Non-pigmented ciliary epithelial cell (primary cell): ENCODE measurements at places on chromosomes 1 and 21.

DNA sequence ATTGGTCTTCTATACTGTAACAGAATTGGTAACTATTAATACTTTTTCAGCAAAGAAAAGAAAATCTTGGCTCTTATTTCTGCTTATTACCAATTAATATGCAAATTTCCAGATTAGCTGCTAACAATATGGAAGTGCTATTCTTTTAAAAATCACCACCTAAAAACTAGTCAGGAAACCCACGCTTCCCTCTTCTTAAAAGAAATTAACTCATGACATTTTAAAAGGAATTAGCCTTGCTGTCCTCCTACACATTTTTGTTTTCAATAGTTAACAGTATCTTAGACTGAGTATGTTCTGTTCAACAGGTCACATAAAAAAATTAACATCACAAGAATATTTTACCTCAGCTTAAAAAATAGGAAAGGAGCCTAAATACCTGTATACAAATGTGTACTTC, 27.3 kb downstream of the ABL2 start:
- no peak for DNase-seq

DNA sequence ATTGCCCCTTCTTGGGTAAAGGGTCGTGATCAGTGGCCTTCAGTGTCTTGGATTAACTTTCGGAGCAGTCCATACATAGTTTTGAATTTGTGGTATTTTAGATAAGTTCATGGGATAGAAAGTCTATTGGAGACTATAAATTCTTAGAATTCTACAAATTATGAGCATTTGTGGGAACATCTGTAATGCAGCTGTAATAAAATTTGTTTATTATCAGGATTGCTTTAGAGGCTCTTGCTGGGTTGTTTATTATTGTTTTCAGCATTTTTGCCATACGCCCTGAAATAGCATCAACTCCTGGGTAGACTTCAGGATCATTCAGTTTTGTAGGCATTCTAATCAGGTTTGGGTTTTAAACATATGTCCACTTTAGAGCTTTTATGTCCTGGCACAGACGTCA, 16.1 kb downstream of the LAMC1 start:
- no peak for DNase-seq

- no peak for DNase-seq
These were observed 38.2 kb downstream of the PAX7 start for GRCh38 chr1:18668750-18669404.

- DNase-seq = no peak
These were observed 14.1 kb downstream of the TMEM53 start for GRCh38 chr1:44660176-44660575.

- DNase-seq = no peak
These were observed at the start of gene DENND2D for GRCh38 chr1:111199881-111200801. TSS of gene DENND2D (minus strand) at chr1:111200646. CDS start at chr1:111200459, 187 bp downstream.

DNA sequence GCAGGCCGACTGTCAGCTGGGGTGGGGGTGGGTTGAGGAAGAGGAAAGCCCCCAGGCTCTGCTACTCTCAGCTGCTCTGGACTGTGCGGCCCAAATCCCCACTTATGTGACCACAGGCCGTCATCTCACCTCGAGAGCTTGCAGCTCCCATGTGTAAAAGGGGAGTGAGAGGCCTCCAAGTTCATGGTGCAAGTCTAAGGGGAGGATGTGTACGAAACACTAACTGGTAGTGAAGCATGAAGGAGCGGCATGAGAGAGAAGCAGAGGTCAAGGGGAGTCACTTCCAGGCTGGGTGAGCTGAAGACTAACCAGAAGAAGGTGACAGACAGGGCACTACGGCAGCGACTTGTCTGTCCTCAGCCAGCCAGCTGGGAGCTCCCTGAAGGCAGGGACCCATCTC, 43.8 kb downstream of the GLIS1 start:
- DNase-seq = no peak
